AML-193 (cell line): ENCODE measurements at places on chromosomes 1 and 21.

DNA sequence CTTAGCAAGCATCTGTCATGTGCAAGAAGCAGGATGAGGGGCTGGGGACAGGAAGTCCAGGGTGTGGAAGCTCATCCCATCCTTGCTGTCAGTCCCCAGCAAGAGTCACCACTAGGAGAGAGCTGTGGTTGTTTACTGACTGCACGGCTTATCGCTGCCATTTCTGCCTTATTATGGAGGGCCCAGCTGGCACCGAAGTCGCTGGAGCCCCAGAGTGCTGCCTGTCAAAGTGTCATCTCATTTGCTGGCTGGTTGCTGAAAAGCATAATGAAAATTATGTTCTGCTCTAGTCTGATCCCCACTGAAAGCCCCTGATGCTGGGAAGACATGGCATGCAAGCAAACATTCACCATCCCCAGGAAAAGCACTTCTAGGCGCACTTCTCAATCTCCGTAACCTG is 642.7 kb downstream of the NPHP4 start:
- no peak for DNase-seq

DNA sequence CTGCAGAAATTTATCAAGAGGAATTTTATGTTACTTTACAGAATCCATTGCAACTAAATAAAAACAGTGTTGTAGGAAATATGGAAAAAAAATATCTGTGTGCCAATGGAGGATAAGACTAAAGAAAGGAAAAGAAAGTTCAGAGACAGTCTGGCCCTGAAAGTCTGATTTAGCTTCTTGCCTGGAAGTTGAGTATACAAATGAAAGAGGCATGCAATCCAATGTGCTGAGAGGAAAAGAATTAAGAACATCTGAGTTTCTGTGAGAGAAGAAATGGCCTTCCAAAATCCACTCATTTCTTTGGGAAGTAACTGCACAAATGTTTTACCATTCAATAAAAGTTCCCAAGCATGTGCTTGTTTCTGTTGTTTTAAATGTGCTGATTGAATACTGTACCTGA is 65.1 kb downstream of the LHX9 start:
- no peak for DNase-seq

DNA sequence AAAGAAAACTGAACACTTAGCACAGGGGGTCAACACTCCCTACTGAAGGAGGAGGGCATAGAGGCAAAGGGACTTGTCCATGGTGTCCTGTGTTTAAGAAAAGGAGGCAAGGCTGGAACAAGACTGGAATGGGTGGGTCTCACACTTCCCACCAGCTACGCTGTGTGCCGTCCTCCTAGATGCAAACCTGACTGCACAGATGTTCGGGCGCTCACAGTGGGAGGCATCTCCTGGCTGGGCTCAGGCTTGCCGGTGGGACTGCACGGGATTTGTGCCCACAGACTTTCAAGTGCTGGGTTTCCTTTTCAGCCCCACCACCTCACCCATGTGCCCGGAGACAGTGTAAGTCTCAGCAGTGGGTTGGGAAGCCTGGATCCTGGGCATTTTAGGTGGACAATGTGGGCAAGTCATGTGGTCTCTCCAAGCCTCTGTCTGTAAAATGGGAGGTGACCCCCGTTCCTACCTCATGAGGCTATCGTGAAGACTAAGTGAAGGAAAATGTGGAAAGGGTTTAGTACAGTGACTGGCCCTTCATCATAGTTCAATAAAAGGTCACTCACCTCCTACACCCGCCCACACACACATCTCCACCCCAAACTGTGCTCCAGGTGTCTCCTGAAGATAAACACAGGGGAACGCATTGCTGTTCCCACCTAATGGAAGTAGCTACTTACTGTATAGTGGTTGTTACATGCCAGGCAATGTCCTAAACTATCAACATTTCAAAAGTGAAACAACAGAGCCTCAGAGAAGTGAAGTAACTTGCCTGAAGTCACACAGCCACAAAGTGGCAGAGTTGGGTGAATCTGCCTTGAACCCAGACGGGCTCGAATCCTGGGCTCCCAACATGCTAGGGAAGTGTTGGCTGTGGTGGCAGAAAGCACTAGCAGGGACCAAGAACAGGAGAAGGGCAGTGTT is 36.0 kb downstream of the ATP1A1 start:
- DNase-seq: no peak

DNA sequence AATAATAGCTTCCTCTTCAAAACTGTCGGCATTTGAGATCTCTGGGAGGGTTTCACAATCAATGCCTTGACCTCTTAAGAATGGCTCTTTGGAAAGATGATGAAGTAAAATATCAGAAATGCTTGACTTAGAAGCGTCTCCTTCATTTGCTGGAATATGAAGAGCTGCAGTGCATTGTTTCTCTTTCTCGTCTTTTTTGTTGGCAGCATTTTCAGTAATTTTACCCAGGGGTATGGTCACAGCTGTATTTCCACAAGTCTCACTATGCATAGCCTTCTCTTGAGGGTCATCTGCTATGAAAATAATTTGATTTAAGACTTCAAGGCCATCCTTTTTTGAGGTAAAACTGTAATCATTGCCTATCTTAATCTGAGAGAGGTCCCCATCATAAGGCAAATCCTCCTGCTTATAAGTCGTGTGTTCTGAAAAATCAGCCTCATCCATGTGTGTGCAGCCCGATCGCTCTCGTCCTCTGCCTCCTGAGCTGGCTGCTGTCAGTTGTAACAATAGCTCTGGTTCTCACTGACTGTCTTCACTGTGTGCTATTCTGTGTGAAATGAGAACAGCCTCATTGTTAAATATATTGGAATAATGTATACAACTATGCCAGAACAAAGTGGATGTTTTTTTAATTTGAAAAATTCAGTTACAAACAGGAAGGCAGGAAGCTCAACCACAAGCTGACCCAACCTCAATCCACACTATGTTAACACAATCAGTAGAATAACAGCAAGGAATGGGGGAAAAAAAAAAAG is 4.5 kb downstream of the AKNAD1 start:
- peak; percentile 60 for DNase-seq

GRCh38 chr1:62724430-62724829 is 36.2 kb upstream of the DOCK7 start:
- DNase-seq: no peak

- no peak for DNase-seq
These were observed 17.4 kb downstream of the PIK3C2B start for GRCh38 chr1:204477036-204477740.

- DNase-seq: no peak
These were observed 19.8 kb downstream of the ATP1A1 start for GRCh38 chr1:116392717-116393404.

DNA sequence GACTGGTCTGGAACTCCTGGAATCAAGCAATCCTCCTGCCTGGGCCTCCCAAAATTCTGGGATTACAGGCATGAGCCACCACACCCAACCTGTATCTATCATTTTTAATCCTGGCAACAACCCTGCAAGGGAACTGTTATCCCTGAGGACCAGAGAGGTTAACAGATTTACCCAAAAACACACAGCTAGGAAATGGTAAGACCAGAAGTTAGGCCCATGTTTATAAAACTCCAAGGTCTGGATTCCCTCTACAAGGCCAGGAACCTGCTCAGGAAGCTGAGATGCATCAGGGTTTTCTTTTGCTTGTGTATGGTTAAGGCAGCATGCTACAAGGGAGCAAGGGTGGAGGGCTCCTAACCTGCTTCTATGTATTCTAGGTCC is 17.8 kb upstream of the TTC39A start:
- DNase-seq: no peak

DNA sequence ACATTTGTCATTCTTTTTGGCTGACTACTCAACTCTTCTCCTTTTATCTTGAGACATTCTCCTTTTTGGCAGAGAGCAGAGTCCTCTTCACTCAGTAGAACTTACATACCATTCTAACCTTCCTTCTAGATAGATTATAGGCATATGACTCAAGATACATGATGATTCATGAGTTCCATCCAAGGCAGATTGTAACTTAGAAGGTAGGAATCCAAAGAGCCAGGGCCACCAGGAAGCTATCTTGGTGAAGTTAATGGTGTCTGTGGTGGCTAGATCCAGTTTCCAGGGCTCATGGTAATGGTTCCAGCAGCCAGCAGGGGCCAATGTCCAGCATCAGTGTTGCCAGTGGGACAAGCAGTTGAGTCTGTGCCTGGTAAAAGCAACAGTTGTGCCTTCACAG is 76.1 kb upstream of the KIAA0040 start:
- DNase-seq: no peak

GRCh38 chr1:51224255-51224654 is 11.8 kb upstream of the RNF11 start:
- DNase-seq: no peak
